NCI-H2171 (cell line): ENCODE measurements at places on chromosomes 5 and 9.

- DNase-seq, result no peak
Measured at GRCh38 chr5:112762113-112762810, 24.6 kb downstream of the APC start.

DNA sequence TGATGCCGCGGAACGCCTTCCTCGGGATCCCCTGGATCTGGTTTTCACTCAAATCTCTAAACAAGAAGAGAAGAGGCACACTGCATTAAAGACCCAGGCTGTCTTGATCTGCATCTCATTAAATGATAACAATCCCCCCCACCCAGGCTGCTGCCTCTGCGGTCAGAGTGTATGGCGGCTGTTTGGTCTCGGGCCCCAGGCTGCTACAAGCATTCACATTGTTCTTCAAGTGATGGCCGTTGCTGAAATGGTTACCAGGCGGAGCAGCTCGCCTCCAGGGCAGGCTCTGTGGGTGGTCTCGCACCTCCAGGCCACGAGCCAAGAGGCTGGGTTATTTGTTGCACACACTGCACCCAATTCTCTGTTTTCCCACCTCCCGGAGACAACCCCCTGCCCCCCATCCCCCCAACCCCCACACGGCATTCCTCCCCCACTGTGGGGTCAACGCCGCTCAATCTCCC is 304.1 kb upstream of the PANK3 start:
- no peak for DNase-seq

- DNase-seq, result no peak
Measured at GRCh38 chr5:154783774-154784460, 28.7 kb downstream of the LARP1 start.

GRCh38 chr5:68415177-68416085 is 199.9 kb downstream of the PIK3R1 start:
- no peak for DNase-seq

DNA sequence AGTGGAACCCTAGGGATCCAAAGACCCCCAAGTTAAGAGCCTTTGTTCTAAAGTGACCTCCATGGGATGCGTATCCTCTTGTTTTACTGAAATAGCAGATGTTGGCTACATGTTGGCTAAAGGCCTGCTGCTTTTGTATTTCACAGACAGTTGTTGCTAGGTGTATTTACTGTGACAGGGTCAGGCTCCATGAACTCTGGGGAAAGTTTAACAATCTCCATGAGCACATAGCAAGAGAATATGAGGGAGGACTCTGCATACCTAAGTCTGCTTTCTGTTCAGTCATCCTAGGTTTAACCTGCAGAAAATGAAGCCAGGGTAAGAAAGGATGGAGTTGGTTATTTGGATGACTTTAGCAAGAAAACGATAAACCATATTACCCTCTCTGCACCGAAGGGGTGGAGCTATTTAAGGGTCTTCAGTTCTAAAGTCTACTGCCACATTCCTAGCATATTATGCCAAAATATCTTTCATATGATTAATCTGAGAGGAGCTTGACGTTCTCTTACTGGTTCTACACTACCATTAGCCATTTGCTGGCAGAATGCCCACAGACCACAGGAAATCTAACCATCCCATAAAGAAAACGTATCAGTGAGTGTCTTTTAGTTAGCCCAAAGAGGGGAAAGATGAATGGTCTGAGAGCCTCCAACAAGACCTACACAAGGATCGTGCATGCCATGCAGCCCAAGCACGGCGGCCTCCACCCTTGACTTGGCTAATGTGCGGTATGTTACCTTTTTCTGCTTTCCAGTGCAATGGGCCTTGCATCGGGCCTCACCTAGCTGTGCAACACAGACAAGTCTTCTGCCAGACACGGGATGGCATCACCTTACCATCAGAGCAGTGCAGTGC is 127.8 kb downstream of the SAXO1 start:
- no peak for DNase-seq

- DNase-seq, result no peak
Measured at GRCh38 chr9:8534828-8535227, 735.2 kb upstream of the DMAC1 start.

- DNase-seq, result no peak
Measured at GRCh38 chr9:100557053-100557452, 20.8 kb upstream of the CAVIN4 start.

DNA sequence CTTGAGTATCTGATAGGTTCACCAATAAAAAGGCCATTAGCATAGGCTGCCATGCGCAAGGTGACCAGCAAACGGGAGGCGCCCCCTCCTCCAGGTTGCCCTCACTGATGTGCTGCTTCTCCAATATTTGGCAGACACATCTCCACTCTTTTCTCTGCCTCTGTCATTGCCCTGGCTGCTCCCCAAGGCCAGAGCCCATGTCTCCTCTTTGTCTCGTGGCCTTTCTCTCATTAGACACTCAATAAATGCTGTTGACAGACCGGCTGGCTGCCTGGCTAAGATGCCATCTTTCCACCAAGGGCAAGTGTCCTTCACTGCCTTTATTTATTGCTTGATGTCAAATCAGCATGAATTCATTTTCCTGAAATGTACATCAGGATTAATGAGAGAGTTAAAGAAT is 404.0 kb upstream of the KIF2A start:
- DNase-seq, result no peak

DNA sequence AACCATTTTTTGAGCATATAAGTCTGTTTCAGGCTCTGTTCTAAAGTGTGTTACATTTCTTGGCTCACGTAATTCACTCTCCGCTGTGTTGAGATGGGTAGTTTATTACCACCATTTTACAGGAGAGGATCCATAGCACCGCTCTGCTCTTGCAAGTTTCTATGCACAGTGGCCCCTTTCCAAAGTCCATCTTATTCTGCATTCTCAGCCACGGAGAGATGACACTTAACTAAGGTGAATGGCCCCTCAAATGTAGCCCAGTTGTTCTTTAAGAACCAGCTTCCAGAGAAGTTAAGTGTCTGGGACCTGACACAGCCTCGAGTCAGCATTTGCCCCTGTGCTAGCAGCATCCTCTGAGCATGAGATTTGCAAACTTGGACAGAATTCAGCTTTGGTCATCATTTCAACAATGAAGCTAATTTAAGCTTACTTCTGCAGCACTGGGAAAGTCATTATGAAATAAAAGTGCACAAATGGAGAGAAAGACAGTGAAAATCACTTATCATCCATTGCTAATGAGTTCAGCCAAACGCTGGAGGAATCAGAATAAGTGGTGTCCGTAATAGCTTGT is 61.9 kb downstream of the FAM78A start:
- DNase-seq, result no peak

DNA sequence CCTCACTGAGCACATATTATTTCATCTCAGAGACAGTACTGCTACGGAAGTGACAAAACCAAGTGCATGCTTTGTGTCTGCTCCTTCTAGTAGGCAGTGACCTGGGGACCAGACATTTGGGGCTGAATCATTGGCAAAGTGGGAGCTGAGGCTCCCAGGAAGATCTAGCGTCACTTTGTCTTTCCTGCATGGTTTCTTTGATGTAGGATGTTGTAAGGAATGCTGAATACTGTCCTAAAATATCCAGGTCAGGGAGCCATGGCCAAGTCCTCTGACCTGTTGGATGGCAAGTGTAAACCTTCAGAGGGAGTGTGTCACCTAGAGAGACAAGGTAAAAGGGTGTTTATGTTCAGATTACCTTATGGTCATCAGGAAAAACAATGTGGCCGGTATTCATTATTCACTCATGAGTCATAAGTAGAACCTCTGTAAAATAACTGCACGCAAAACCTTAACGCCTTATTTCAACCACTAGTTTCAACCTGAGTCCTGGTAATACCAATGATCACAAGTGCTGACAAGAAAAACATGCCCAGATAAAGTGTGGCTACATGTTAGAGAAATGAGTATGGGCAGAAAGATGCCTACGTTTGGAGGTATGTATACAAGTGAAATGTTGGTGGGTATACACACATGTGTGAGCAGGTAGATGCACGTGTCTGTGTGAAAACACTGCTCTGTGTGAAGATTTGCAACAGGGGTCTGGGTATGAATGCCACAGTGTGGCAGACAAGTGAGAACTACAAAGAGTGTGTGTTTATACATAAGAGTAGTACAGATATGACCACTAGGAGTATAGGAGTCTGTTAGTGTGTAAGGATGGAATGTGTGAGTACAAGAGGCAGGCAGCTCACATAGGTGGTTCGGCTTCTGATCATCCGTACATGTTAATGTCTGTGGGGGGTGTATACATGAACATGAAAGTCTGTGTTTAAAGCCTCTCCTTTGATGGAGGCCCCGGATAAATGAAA is 263.9 kb downstream of the SPOCK1 start:
- no peak for DNase-seq

- DNase-seq, result no peak
Measured at GRCh38 chr5:135085133-135085935, 51.3 kb upstream of the PITX1 start.

DNA sequence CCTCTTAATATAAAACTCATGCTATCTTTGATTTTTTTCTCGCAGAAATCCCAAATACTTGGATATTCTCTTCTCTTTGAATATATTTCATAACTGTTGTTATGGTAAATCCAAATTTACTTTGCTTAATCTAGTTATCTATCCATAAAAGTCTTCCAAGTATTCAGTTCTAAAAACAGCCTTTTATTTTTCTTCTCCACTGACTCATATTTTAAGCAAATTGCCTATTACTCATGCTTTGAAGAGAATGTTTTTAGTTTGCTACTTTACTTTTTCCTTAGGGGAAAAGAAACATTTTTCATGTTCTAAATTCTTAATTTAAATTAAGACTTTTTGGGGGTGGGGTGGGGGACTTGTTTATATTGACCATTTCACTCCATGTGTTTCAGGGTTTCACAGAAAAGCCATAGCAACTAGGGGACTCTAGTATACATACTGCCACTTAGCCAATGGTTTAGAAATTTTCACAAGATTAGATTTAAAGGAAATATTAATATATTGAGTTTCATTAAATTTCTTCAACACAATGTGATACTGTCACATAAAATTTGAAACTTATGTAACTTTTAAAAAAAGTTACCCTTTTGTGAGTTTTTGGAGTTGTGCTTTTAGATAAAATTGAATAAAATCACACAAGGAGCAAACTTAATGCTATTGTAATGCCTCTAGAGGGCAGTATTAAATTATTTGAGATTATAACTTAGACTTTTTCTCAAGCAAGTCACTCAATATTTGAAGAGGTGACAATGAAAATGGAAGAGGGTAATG is 545.8 kb upstream of the ARRDC3 start:
- DNase-seq, result no peak

DNA sequence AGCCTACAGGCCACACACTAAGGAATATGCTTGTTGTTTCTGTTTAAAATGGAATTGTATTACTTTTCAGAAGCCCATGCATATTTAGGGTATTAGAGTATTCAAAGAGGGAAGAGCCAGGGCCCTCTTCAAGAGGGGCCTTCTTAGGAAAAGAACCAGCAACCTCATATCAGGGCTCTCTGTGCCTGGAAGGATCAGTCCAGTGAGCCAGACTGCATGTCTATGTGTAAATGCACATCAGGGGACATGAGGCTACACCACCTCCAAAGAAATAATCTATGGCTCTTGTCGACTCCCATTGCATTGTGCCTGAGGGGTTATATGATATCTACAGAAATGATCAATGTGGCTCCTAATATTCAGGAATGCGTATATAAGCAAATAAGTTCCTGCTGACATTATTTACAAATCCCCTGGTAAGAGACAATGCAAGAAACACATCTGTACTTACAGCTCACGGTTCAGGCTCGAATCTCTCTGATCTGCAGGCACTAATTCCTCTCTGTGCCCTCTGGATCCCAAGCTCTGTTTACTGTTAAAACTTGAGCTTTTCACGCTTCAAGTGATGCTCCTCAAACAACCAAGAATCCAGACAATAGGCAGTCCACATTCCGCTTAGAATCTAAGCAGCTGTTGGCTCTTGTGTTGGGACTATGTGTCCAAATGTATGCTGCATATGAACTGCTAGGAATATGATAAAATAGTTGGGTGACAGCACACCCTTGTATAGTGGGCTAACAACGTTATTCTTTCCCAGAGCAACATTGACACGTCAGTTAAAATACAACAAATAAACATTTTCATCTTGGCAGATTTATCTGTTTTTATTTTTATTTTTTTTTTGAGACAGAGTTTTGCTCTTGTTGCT is 150.2 kb upstream of the KLF9 start:
- DNase-seq, result no peak

DNA sequence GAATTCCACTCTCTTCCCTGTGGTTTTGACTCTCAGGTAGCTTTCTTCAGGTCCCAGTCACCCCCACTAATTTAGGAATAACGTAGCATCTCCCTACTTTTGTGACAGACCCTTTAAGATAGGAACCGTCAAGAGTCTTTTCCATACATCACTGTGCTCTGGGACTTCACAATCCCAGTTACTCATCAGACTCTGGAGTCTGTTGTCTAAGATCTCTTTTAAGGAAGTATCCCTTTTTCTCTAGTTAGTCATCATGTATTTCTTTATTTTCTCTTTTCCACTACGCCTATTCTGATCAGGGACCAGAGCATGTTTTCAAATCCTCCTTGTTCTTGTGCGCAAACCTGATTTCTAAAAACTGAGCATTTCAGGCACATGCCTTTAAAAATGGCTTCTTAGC is 143.0 kb downstream of the GOLPH3 start:
- DNase-seq, result no peak

DNA sequence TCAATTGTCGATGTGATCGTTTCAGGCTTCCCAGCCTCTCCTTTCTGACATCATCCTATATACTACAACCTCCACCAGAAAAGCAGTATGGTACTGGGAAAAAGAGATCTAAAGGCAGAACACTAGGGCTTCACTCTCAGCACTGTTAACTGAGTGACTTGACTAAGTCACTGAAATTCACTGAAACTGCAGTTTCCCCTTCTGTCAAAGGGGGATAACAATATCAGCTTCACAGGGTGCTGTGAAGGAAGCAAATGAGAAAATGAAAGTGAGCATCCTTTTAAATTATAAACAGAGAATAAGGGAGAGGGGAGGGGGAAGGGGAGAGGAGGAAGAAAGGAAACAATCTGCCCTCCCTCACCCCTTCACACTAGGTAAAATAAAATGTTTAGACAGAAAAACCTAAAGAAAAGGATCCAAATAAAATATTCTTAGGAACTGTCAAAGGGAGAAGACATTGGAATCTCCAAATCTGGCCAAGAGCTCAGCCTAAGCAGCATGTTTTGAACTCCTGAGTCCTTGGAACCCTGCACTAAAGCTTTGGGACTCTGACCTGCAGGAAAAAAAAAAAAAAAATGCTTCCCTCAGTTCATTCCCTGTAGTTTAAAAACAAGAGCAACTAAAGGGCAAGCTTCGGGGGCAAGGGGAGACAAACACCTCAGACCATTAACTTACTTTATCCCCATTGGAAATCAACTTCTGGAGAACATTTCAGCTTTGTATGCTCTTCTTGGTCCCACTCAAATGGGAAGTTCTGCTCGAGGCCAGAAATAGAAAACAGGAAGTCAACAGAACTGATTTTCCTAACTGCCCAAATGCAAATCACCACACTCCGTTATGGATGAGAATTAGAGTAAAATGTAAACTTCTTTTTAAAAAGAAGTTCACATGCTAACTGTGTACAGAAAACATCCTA is 178.3 kb downstream of the DEPDC1B start:
- no peak for DNase-seq

- DNase-seq, result no peak
Measured at GRCh38 chr5:75006865-75007822, 45.2 kb downstream of the GCNT4 start.

- no peak for DNase-seq
Measured at GRCh38 chr5:54900984-54901725, 84.2 kb downstream of the ESM1 start.
